A549 treated with Hydrocortisone at 1 μM for 4 hours (cell line): ENCODE measurements at places on chromosomes 7 and 10. TPM values are rescaled to one million over a fixed set of nuclear protein-coding genes. Genes with fewer than 3 reads are reported as not detected.

Gene CRTAC1
- total RNA-seq: 1.0 to 1.4 TPM (median 1.3 TPM) in 5 replicates

Gene NEUROD6
- total RNA-seq: not detected in 5 replicates

Gene SPOCK2
- total RNA-seq: 0.29 to 0.53 TPM (median 0.37 TPM) in 5 replicates

Gene ZNF716
- total RNA-seq: not detected in 5 replicates

Gene PAX4
- total RNA-seq: not detected in 5 replicates
